ENCODE measurements at places on chromosomes 2 and 18.

DNA sequence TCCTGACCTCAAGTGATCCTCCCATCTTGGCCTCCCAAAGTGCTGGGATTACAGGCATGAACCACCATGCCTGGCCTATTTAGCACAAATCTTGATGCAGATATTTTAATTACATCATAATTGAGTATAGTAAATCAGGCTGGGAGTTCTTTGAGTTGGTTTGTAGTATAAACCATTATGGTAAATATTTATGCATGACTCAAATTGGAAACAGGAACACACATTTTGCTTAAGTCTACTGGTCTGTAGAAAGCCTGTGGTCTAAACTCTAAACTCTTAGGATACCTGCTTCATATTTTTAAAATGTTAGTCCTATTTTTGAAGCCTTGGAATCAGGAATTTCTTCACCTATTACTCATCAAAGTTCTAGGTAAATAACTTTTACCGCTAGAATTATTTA is 16.8 kb downstream of the ASXL3 start:
- DNase-seq, result no peak

DNA sequence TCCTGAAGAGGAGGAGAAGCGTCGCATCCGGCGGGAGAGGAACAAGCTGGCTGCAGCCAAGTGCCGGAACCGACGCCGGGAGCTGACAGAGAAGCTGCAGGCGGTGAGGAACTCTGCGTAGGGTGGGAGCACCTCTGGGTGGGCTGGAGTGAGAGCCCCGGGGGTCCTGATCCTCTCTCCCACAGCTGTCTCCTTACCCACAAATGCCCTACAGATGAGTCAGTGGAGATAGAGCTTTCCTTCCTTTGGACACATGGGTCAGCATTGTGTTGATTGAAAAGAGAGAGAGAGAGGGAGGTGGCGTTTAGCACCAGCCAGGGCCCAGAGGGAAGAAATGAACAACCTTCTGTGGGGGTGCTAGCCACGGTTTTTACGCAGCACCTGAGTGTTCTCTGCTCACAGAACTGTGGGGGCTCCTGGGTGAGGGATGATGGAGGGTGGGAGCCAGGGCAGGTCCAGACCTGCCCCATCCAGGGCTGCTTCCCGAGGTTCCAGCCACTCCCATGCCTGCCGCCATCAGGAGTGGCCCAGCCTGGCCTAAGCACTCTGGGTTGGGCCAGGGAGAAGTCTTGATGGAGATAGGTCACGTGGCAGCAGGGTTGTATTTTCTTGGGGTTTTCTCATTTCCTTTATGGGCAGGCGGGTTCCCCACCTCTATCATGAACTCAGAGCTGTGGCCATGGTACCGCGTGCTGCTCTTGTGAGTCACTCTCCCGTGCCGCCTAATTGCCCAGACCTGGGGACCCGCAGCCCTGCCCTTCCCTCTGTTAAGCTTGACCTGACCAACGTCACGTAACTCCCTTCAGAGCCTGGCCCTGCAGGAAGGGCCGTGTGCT is 16.3 kb downstream of the FOSL2 start:
- DNase-seq, result no peak

GRCh38 chr2:166568409-166568808 is 74.4 kb upstream of the SCN7A start:
- no peak for DNase-seq

DNA sequence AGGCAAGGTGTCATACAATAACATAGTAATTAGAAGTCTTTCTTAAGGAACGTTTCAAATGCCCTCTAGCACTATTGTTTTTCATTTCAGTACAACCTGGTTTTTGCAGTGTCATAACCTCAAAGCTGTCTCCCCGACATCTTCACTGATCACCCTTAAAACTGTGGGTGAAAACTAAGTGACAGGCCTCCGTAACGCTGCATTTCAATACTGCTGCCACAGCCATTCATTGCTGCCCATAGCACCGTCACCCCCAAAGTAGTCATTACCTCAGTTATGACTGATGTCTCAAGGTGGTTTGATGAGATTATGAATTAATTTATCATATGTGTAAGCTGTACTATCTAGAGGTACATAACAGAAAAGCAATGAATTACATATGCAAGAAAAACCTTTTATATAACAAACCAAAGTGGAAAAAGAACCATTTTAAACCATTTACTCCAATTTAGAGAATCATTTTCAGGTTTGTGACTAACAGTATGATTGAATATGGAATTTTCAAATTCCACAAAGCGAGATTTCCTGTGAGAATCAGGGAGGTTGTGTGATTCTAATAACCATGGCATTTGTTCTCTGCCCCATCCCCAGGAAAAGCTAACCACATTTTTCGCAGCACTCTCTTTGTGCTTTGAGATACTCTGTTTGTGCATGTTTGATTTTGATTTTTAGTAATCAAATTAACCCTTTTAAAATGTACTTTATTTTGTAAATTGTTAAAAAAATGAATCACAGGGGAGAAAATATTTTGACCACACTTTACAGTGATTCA is 263.0 kb downstream of the PTGR3 start:
- no peak for DNase-seq

DNA sequence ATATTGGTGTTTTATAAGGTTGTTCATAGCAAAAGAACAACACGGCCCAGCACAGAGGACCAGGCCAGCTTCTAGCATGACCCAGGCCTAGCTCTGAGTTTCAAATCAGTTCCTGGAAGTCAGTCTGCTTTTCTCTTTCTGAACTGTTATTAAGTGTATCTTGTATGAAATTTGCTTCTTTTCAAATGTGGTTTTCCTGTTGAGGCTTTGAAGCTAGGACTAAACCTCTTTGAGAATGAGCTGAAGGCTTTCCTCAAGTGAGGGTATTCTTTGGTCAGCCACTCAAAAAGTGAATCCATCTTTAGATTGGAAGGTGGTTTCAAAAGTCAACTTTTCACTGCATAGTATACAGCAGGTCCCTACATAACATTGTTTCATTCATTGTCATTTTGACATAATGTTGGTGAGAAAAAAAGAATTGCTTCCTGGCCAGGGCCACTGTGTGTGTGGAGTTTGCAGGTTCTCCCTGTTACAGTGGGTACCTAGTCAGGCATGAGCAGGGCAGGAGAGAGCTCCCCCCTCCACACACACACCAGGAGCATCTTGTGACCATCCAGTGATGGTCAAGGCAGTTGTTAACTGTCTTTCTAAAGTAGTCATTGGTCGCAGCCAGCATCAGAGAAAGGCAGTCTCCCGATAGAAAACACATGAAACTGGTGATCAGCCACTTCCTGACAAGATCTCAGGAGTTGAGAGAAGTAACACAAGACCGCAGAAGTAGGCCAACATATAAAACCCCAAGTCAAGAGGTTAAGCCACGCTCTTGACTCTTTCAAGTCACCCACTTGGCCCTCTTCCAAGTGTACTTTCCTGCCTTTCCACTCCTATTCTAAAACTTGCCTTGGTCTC is 6.7 kb upstream of the ACAA2 start:
- no peak for DNase-seq

DNA sequence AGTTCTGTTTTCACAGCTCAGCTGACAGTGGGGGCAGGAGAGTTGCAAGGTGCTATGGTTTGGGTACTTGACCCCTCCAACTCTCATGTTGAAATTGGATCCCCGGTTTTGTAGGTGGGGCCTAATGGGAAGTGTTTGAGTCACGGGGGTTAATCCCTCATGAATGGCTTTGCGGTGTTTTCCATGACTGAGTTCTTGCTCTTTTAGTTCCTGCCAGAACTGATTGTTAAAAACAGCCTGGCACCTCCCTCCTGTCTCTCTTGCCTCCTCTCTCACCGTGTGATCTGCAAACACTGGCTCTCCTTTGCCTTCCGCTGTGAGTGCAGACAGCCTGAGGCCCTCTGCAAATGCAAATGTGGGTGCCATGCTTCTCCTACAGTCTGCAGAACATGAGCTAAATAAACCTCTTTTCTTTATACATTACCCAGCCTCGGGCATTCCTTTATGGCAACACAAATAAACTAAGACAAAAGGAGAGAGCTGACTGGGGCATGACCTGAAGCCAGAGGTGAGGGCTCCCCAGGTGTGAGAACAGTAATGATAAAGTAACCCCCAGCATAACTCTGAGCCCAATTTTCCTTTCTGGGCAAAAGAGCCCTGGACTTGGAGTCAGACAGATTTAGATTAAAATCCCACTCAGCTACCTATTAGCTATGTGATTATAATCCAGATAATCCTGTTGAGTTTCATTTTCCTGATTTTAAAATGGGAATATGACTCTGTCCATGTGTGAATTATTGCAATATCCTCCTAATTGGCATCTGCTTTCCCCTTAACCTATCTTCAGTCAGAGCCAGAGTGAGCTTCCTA is 64.9 kb upstream of the CAPN13 start:
- no peak for DNase-seq

DNA sequence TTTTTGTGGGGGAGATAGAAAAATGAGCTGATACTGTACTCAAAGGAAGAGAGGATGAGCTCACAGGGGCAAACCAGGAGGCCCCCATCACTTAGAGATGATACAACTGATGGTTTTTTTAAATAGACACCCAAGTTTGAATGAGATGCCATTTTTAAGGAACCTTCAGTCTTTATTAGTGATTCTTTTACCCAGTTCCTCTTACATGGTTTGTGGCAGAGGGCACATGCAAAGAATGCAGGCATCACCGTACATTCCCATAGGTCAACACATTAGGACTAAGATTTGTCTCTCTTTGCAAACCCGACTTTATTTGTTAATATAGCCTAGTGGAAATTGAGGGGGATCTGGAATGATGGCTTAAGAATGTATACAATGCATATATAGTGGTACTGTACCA is 250.9 kb downstream of the ASXL3 start:
- DNase-seq, result no peak

GRCh38 chr2:170996316-170996715 is 67.3 kb downstream of the GORASP2 start:
- DNase-seq, result no peak

GRCh38 chr18:49646873-49647272 is 85.0 kb downstream of the LIPG start:
- no peak for DNase-seq

DNA sequence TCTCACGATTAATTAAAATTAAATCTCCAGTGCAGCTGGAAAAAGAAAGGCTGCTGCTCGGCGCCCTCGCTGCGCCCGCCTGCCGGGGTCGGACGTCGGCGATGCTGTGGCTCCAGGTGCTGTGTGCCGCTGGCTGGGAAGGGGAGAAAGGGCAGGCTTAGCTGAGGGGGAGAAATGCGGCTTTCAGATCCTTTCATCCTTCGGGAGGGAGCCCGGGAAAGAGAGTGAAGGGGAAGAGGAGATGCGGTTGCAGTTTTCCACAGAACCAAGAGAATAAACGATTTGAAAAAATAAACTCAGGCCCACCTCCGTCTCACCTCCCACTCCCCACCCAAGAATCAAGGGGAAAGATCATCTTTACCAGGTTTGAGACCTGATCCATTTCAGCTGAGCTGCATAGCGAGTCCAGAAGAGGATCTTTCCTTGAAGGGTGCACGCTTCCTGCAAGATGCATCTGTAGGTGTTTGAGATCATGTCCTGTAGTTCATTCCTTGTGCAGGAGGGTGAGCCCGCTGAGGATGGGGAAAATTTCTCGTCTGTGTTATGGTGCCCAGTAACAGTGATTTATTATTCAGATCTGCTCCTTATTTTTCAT is 495 bp downstream of the TMEM169 start:
- DNase-seq, result peak; percentile 81

DNA sequence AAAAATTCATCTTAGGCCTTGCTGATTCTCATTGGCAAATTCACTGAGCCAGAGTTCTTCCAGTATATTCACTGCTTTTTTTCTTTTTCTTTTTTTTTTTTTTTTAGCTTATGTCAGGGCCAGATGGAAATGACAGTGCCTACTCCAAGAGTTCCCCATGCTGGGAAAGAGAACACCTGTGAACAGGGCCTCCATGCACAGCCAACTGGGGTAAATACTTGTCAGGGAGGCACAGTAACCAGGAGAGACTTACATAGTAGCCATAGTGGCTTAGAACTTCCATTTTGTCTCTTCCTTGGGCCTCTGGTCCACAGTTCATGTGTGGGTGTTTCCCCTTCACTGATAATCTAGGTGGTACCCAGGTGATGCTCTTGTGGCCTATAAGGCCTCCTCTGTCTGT is 15.2 kb upstream of the SCLY start:
- DNase-seq, result no peak

- no peak for DNase-seq
Observed at GRCh38 chr2:26595146-26595545, 46.0 kb downstream of the CIB4 start.

DNA sequence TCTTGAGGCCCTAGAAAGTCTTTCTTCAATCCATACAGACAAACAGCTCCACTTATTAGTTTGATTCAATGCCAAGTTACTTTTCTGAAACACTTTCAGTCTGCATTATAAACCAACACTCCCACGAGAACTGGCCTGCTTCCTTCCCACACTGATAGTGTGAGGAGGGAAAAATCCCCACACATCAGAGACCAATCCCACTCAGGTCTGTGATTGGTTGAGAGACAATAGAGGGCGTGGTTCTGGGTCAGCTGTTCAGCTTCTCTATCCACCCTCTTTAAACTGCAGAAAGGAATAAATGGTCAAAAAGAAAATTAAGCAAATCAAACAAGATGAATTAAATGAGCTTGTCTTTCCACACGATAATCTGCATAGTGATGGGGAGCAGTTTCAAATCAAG is 152.5 kb downstream of the NRP2 start:
- no peak for DNase-seq

DNA sequence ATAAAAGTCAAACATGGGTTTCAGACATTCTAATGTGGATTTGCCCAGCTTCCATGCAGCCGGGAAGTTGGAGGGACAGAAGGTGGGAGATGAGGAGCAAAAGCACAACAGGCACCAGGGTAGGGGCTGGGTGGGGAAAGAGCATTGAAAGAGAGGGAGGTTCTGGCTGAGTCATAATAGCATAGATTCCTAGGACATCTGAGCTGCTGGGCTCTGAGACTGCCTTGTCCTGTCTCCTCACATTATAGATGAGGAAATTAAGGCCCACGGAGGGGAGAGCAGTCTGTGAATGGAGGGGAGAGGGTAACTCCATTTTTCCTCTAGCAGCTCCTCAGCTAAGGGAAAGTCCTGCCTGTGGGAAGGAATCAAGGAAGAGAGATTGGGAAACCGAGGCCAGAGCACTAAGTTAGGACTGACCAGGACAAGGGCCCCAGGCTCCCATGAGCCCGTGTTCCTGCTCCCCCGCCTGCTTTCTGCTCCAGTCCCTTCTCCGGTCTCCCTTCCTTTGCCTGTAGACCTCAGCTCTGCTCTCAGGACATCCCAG is 26.2 kb downstream of the SH2D6 start:
- no peak for DNase-seq

DNA sequence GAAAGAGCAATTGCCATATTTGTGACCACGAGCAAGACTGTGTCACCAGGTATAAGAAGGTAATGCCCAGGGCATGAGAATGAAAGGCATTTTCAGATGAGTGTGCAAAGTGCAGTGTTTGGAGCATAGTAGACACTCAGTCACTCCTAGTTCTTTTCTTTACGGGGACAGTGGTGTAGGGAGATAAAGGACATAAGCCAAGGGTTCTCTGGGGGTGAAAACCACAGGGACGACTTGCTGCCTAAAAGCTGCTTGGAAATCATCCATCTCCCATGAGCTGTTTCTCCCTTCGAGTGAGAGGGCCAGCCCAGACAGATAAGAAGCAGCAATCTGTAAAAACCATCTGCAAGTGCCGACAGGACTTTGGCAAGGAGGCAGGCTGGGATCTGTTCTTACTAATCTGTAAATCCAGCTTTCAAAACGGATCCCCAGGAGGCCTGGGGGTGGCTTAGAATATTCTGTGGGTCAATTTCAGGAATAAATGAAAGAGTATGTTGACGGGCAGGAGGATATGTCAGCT is 221.6 kb downstream of the LPIN1 start:
- DNase-seq, result no peak

- no peak for DNase-seq
Observed at GRCh38 chr18:34773961-34774766, 64.1 kb downstream of the DTNA start.
